ENCODE measurements at places on chromosomes 11 and 22. TPM values are rescaled to one million over a fixed set of nuclear protein-coding genes. Genes with fewer than 3 reads are reported as not detected.

GRCh38 chr22:46801331-46801811 is 38.9 kb downstream of the TBC1D22A start:
- DNase-seq: no peak

The PATE2 gene
- total RNA-seq: not detected

DNA sequence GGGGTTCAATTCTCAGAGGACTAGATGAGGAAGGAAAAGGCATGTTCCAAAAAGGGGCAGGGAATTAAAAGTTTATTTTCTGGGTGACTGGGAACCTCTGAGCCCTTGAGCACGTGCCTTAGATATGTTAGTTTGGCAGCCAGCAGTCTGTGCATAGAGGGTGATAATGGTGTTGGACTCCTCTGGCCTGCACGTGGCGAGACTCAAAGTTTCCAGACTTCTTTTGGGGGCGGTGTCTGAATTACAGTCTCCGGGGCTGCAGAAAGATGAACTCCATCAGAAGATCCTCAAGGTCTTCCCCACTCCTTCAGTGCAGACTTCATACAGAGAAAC is 861 bp upstream of the ZNRF3 start:
- no peak for DNase-seq

GRCh38 chr11:13487661-13488030 is 8.2 kb downstream of the PTH start:
- DNase-seq: no peak

GRCh38 chr11:47243454-47243853 is 5.2 kb downstream of the ACP2 start:
- no peak for DNase-seq

The PHLDA2 gene
- 14.4 TPM for total RNA-seq

GRCh38 chr22:36328635-36329253 is 59.0 kb downstream of the MYH9 start:
- DNase-seq: peak; percentile 62

DNA sequence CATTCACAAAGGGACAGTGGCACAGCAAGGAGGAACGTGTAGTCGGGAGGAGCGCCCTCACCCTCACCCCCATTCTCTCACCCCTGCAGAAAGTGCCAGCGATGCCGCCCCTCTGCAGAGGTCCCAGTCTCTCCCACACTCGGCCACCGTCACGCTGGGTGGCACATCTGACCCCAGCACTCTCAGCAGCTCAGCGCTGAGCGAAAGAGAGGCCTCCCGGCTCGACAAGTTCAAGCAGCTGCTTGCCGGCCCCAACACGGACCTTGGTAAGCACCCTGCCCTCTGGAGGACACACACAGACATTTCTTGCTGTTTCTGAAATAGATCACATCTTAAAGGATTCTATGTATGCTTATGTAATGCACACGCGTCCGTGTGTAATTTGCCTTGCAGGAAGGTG is 34.9 kb downstream of the TBC1D22A start:
- DNase-seq: no peak
